ENCODE measurements at places on chromosomes 16 and 17.

- no peak for DNase-seq
These were observed 18.5 kb downstream of the ENPP7 start for GRCh38 chr17:79749156-79749815.

DNA sequence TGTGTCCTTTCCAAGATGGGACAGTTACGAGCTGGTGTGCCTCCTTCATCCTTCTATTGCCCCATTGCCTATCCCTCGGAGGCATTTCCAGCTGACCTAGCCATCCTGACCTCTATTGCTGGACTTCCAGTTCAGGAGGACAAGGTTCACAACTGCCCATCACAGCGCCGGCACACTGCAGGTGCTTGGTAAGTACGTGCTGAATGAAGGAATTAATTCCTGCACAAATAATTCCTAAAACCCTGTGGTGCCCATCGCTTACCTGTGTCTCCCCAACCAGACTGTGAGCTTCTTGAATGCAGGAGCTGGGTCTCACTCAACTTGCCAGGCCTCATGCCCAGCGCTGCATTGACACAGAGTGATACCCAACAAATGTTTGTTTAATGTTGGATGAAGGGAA is 13.0 kb downstream of the ALOX15B start:
- DNase-seq, result no peak

- no peak for DNase-seq
These were observed 74.3 kb downstream of the LMF1 start for GRCh38 chr16:896261-897199.

DNA sequence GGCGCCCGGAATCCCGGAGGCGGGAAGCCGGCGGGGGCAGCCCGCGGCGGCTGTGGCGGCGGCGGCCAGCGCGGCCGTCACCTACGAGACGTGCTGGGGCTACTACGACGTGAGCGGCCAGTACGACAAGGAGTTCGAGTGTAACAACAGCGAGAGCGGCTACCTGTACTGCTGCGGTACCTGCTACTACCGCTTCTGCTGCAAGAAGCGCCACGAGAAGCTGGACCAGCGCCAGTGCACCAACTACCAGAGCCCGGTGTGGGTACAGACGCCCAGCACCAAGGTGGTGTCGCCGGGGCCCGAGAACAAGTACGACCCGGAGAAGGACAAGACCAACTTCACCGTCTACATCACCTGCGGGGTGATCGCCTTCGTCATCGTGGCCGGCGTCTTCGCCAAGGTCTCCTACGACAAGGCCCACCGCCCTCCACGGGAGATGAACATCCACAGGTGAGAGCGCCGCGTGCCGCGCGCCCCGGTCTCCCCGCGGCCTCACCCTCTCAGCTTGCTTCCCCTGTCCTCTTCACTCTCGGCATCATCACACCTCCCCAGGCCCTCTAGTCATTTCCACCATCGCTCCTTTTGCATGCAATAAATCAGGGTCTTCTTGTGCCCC is 706 bp downstream of the SHISA6 start:
- no peak for DNase-seq

- DNase-seq, result peak; percentile 45
These were observed 45.9 kb downstream of the SOCS3 start for GRCh38 chr17:78313735-78314648.

- no peak for DNase-seq
These were observed 47.7 kb downstream of the VAC14 start for GRCh38 chr16:70753228-70753627.

GRCh38 chr16:78022347-78023060 is at the start of gene CLEC3A:
Gene CLEC3A (plus strand): TSS chr16:78022548. CDS start chr16:78022627, 79 bp downstream.
- no peak for DNase-seq

- no peak for DNase-seq
These were observed 8.1 kb downstream of the RSL1D1 start for GRCh38 chr16:11843206-11843605.

- no peak for DNase-seq
These were observed 9.5 kb downstream of the KRT32 start for GRCh38 chr17:41457676-41458075.

GRCh38 chr16:52535076-52535475 is 11.9 kb downstream of the TOX3 start:
- DNase-seq, result no peak

GRCh38 chr17:36511216-36511615 is 23.5 kb downstream of the MYO19 start:
- DNase-seq, result no peak

- DNase-seq, result no peak
These were observed 17.8 kb downstream of the HNF1B start for GRCh38 chr17:37726891-37727675.

GRCh38 chr17:882827-883585 is 96.6 kb downstream of the NXN start:
- DNase-seq, result no peak

DNA sequence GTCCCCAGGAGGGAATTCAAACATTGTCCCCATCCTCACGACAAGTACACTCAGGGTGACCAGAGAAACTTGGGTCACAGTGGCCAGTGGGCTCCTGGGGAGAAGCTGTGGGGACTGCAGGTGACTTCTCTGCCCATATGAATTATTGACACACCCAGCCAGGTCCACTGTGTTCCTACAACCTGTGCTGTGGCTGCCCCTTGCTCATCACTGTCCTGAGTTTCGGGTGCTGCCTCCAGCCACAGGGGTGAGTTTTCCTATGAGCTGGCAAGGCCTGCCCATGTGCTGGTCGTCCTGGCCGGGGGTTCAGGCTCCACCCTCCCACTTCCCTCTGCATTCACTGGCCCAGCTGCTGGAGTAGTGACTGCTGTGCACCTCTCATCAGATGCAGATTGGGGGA is 59.0 kb upstream of the RBFOX3 start:
- DNase-seq, result no peak

GRCh38 chr17:51957786-51958185 is 200.7 kb downstream of the CA10 start:
- DNase-seq, result no peak

DNA sequence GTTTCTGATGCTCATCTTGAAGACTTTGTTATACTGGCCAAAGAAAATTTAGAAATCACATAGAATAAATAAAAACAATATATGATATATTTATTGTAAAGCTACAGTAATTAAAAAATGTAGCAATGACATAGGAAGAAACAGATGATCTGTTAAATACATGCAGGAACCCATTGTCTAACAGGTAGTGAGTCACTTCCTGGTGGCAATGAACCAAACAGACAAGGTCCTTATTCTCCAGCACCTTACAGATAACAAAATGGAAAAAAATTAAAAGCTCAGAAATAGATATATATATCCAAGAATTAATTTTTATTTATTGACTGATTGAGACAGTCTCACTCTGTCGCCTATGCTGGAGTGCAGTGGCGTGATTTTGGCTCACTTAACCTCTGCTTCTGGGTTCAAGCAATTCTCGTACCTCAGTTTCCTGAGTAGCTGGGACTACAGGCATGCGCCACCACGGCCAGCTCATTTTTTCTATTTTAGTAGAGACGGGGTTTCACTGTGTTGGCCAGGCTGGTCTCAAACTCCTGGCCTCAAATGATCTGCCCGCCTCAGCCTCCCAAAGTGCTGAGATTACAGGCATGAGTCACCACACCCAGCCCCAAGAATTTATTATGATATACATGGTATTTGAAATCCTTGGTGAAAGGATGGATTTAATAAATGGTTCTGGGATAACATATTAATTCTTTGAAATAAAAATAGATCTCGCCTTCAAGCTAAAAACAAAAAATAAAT is 7.5 kb downstream of the NETO2 start:
- DNase-seq, result no peak

DNA sequence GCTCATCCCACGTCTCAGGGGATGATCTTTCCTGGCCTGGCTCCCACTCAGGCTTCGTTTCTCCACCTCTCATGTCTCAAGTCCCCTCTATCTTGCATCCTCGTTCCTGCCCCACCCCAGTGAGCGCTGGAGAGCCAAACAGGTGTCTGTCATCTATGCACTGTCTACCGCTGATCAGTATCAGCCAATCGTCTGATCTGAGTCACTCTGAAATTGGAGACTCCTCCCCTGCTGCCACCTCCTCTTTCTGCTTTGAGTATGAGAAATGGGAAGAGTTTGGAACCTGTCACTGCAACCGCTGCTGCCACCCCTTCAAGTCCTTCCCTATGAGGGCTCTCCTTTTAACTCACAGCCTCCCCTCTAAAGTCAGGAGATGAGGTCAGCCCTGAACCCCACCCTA is 28.0 kb downstream of the FZD2 start:
- DNase-seq, result no peak

DNA sequence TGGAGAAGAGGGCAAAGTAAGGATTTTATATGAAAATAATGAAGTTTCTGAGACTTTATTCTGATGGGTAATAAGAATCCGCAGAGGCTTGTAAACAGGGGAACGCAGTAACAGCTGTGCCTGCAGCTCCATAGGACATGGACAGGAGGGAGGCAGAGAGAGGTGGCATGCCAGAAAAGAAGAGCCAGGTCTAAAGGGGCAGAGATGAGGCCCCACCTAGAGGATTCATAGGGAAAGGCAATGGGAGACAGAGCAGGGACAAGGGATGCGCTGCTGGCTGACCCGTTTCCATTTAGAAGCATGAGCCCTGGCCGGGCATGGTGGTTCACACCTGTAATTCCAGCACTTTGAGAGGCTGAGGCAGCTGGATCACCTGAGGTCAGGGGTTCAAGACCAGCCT is 340.3 kb upstream of the CDH5 start:
- DNase-seq, result no peak

DNA sequence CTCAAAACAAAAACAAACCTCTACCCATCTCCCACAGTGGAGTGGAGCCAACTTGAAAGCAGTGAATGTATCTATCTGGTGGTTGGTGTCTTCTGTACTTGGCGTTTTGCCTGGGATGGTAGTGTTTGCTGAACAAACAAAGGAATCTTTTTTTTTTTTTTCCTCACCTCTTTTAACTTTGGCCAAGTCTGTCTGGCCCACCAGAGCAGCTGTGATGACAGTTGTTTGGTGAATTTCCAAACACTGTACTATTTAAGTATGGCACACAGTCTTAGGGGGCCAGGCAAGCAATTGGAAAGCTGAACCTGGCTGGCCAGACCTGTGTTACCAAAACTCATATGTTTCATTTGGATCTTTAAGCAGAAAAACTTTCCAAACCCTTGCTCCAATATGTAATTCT is 101.8 kb upstream of the CDH13 start:
- DNase-seq, result no peak

DNA sequence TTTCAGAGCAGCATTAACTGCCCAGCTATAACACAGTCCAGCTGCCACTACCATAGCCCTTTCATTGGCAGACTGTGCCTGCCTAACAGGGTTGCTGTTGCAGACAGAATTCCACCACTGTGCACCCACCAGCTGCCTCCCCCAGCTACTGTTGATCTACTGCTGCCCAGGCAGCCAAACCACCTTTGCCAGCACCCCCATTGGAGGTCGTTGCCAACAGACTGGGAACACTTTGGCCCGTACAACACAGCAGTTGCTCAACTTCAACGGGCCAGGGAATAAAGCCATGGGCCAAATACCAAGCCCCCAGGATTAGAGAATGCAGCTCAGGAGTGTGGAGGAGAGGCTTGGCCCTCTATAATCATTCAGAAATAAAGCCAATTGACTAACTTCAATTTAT is 473.6 kb downstream of the CDH11 start:
- no peak for DNase-seq

Data from GM12878 (cell line).